Bronchial epithelial cell (primary cell): ENCODE measurements at places on chromosomes 5 and 9.
A peak's percentile ranks its signal among the peaks of the same experiment; 100 is the strongest.

DNA sequence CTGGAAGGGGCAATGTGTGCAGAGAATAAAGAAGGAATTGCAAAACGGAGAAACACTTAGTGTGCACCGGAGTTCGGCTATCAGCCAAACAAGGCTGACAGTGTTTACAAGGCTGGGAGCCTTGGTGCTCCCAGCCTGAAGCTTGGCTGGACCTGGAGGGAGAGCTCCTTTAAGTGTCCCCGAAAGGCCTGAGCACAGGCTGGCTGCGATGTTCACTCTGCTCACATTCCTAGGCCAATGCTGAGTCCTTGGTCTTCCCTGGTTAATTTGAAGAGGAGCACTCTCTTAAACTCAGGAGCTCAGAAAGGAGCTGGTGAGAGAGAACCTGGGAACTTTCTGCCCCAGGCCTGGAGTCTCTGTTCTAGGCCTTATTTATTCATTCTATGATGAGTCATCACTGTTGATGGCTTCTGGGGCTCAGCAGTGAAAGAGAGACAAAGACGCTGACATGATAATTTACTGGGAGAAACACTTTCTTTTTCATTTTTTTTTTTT is 88.6 kb upstream of the MYO10 start:
- peak; percentile 63 for DNase-seq

DNA sequence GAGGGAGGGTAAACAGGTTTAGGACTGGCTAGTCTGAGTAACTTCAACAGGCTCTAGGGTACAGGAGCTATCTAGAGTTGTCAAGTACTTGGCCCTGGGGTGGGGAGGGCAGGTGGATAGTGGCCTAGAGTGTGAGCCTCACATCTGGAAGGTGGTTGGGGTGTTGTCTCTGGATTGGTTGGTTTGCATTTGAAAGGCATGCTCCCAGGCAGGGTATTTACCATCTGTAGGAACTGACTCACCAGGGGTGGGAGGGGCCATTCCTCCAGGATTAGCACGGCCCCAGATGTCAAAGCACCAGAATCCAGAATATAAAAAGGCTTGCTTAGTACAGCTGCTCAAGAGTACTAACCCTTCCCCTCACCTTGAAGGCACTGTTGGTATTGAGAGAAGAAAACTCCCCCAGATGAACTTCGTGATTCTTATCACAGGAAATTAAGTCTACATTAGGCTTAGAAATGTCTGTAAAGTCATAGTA is 193.3 kb downstream of the NTRK2 start:
- DNase-seq = peak; percentile 76

- no peak for DNase-seq
These were observed 354.1 kb upstream of the SLC30A5 start for GRCh38 chr5:68739752-68740151.

DNA sequence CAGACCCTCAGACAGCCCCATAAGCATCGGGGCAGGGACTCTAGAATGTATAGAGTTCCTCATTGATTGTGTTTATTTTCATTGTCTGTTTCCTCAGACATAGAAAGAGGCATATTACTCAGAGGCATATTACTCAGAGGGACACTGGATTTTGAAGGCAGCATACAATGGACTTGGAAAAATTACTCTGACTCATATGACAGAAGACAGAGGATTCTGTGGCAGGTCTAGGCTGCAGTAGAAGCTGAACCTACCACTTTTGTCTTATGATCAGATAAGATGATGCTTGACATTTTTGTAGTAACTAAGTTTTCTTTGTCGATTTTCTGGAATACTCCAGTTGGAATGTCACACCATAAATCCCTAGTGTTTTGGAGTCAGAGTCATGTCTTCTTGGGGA is 105.2 kb downstream of the ST8SIA4 start:
- peak; percentile 87 for DNase-seq

- peak; percentile 31 for DNase-seq
These were observed 862.2 kb downstream of the DTWD2 start for GRCh38 chr5:118126159-118126558.

- DNase-seq = no peak
These were observed 435.6 kb downstream of the EFNA5 start for GRCh38 chr5:107235167-107235566.

- no peak for DNase-seq
These were observed 22.5 kb downstream of the MEF2C start for GRCh38 chr5:88860501-88860900.

DNA sequence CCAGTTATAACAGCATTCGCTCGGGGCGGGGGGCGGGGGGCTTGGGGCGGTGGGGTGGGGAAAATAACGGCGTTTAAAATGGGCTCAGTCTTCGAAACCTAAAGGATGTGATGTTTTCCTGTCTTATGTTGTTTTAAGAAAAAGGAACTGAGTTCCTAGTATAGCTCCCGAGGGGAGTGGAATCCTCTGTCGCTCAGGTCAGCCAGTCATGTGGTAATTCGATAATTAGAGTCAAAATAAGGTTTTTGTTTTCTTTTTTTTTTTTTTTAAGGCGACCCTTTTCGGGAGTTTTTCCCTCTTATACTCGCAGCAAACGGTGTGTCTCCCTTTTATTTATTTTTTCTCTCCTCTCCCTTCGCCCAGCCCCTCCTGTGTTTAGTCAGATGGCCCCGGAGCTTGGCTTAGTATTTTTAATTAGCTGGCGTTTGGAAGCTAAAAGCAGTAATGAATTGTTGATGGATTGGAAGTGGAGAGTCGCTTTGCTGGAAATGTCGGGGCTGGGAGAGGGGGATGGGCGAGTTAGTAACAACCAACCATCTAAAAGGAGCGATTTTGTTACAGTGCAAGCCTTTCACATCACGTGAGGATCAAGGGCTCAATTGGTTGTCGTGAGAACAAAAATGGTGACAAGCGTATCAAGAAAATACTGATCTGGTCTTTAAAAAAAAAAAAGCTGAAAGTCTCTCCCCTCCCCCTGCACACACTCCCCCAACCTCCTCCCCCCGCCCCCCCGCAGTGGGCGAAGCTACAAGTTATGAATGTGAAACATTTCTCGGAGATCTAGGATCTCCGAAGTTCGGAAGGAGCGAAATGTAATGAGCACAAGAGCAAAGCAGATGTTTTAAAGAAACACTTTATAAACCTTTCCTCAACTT is 714 bp upstream of the ZNF608 start:
- peak; percentile 69 for DNase-seq

- no peak for DNase-seq
These were observed 3.3 kb upstream of the RALGDS start for GRCh38 chr9:133124123-133124906.
